ENCODE measurements at places on chromosomes 3 and 15.

DNA sequence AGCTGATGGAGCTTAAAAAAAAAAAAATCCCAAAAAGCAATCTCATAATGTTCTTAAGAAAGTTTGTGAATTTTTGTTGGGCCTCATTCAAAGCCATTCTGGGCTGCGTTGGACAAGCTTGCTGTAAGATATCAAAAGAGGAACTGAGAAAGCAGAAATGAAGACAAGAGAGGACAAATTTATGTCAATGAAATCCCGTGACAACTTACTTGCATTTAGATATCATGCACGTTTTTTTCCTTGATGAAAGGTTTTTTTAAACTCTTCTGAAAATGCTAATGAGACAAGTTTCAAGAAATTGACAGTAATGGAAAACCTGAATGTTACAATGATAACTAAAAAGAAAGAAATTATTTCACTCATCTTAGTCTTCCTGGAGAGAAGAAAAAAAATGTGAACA is 662.9 kb downstream of the SQOR start:
- no peak for DNase-seq

- DNase-seq, result no peak
Measured at GRCh38 chr15:70220490-70221096, 122.9 kb upstream of the TLE3 start.

DNA sequence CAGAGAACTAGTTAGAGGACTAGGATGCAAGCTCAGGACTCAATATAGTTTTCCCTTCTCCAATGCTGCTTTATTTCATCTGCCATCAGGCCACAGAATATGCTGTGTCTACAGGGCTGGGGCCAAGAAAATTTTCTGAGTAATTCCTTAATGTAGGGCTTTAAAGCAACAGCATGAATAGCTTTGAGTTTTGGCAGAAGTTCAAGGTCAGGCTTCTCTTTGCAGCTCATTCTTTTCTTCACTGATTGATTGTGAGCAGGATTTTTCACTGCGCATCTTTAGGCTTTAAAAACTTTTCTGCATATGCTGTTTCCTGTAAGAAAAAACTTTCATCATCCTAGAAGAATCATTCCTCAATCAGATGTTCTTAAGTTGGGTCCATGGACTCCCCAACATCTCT is 4.6 kb downstream of the TMEM108 start:
- DNase-seq, result no peak

- DNase-seq, result no peak
Measured at GRCh38 chr3:108387063-108387462, 90.7 kb downstream of the HHLA2 start.

- DNase-seq, result no peak
Measured at GRCh38 chr3:179706233-179706632, 53.4 kb downstream of the USP13 start.

GRCh38 chr3:15112011-15112410 is 13.1 kb upstream of the RBSN start:
- DNase-seq, result no peak

- no peak for DNase-seq
Measured at GRCh38 chr15:76343313-76343996, 6.9 kb downstream of the ISL2 start.

- peak; percentile 46 for DNase-seq
Measured at GRCh38 chr15:85692873-85693272, 101.9 kb downstream of the KLHL25 start.

DNA sequence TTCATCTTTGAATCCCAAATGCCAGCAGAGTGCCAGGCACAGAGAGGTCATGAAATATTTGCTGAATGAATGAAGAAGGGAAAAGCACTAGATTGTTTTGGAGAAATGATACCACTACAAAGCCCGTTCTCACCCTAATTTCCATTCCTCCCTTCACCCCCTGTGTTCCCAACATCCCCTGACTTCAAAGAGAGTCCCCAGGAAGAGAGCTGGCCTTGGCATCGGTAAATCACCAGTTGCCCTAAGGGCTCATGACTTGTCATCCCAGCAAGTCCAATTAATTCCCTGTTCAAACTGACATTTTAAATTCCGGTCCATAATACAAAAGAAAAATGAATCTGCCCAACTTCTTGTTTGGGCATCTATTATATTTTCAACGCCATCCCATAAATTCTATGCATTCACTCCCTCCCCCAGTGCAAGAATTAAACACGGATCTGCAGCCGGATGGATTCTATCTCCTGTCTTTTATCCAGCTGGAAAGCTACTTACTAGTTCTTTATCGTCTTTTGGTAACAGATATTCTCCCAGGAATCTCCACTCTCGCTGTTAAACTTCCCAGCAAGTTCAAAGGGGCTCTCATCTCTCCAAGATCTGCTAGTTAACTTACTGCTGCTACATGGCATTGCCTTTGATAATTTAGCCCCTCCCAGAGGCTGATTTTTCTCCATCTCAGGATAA is 63.9 kb upstream of the TSC22D2 start:
- DNase-seq, result no peak

- no peak for DNase-seq
Measured at GRCh38 chr3:86782866-86783265, 208.1 kb downstream of the VGLL3 start.

DNA sequence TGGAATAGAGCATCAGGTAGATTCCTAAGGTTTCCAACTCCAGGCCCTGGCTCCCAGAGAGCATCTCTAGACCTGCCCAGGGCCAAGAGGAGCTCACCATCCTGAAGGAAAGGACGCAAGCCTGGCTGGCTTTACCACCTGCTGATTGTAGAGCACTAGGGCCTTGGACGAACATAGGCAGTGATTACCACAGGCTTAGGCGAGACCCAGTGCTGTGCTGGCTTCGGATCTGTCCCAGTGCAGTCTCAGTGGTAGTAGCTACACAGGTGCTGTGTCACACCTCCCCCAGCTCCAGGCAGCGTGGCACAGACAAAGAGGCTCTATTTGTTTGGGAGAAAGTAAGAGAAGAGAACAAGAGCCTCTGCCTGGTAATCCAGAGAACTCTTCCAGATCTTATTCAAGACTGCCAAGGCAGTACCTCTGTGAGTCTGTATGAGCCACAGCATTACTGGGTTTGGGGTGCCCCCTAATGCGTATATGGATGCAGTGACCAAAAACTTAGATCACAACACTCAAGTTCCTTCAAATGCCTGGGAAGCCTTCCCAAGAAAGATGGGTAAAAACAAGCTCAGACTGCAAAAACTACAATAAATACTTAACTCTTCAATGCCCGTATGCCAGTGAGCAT is 25.4 kb downstream of the ISG20 start:
- DNase-seq, result peak; percentile 49

DNA sequence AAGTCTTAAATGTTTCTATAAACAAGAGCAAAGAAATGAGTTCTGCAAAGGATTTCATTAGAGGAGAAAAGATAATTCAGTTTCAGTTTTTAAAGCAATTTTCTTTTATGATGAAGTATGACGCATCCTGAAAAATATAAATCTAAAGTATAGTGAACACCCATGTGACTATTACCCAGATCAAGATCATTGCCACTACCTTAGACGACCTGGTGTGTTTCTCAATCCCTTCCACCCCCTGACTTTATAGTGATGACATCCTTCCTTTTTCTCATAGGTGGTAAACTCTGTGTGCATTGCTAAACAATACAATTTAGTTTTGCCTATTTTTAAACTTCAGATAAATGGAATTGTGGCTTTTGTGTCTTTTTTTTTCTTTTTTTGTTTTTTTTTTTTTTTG is 8.4 kb downstream of the STT3B start:
- DNase-seq, result no peak

DNA sequence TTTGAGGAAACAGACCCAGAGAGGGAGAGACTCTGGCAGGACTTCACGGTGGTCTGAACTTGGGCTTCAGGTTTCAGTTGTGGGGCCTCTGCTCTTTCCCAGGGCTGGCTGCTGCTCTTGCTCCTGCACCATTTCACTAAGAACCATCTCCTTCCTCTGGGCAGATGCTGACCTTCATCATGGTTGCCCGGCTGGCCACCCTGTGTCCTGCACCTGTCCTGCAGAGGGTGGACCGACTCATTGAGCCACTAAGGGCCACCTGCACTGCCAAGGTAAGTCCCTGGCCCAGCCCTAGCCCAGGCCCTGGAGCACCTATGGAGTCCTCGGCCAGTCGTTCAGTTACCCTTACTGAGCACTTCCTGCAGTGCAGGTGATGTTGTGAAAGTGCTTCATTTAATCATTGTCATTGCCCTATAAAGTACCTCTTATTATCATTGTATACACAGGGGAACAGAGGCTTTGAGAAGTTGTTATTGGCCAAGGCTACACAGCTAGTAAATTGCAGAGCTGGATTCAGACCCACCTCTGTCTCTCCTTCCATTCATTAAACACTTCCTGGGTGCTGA is 10.0 kb downstream of the RPL32 start:
- no peak for DNase-seq

DNA sequence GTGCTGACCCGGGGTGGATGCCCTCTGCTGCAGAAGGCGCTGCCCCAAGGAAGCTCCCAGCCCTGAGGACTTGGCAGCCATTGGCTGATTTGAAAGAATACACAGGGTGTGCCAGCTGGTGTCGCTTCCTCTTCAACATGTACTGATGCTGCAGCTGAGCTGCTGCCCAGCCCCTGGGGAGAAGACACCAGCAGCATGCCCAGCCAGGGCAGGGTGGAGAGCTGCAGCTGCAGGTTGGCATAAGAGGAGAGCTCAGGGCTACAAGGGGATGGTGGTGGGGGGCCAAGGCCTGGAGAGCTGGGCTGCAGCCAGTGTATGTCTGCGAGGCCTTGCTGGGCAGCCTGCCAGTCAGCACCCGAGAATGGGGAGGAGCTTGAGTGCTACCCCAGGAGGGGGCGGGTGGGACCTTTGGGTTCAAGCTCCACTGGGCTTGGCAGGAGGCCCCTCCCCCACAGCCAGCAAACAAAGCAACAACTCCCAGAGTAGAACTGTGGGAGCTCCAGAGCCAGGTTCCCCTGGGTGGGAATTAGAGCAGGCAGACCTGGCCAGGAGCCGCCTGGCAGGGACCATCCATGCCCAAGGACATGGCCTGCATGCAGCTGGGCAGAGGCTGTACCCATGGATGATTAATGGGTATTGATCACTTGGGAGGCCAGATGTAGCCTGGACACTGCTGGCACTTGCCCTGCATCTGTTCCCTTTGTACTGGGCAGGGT is 9.2 kb upstream of the SEMA4B start:
- peak; percentile 43 for DNase-seq

GRCh38 chr3:157107644-157108133 is 52.3 kb downstream of the CCNL1 start:
- DNase-seq, result no peak

DNA sequence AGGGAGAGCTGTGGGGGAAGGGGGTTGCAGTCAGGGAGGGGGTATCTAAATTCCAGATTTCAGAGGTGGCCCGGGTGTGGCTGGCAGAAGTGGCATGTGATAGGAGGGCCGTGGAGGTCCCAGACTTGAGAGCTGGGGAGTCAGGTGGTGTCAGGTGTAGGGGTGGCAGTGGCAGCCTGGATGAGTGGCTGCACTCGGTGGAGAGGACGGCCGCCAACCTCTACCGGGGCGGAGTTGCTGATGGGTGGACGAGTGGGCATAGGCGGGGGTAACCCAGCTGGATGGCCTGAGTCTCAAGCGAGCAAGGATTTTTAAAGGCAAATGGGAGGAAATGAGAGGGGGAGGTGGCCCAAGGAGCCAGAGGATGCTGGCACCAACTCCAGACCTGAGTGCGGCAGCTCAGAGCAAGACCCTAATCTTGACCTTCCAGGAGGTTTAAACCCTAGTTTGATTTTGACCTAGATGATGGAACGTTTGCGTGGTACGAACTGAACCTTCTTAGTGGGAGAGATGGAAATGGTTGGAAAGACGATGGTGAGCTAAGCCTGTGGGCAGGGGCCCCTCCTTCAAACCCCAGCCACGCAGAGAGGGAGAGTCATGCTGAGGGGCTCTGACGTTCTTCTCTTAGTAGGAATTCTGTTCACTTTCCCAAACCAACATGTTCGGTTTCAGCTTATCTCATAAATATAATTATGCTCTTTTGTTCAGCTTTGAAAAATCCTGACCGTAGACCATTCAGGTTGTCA is 8.0 kb downstream of the TRAK1 start:
- DNase-seq, result no peak

DNA sequence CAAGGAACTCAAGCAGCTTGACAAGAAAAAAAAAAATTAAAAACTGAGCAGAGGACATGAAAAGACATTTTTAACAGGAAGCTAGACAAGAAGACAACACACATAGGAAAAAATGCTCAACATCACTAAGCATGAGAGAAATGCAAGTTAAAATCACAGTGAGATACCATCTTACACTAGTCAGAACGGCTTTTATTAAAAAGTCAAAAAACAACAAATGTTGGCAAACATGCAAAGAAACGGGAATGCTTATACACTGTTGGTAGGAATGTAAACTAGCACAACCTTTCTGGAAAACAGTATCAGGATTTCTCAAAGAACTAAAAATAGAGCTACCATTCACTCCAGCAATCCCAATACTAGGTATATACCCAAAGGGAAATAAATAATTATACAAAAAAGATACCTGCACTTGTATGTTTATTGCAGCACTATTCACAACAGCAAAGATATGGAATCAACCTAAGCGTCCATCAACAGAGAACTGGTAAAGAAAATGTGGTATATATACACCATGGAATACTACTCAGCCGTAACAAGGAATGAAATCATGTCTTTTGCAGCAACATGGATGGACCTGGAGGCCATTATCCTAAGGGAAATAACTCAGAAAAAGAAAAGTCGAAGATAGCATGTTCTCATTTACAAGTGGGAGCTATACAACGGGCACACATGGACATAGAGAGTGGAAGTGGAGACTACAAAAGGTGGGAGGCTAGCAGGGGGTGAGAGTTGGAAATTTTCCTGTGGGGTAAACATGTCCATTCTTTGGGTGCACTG is 5.2 kb downstream of the GOLIM4 start:
- DNase-seq, result no peak

DNA sequence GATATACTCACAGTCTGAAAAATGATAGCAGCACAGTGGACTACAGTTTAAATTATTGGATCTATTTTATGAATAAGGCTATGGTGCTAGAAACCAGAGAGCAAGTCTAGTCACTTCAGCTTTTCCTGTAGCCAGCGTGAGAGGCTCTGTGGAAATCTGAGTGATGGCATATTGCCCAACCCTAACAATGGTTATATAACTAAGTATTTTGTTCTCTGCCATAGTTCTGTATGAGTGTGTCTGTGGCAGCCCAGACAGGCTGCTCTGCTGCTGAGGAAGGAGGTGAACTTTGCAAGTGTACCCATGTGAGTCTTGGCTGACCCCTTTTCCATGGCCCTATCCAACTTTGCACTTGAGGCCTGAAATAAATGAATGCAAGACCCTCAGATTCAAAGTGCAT is 105.7 kb downstream of the LRTM1 start:
- no peak for DNase-seq

- DNase-seq, result no peak
Measured at GRCh38 chr3:130686833-130687232, 59.8 kb downstream of the PIK3R4 start.
